ENCODE measurements at places on chromosomes 6 and 20. TPM values are rescaled to one million over a fixed set of nuclear protein-coding genes. Genes with fewer than 3 reads are reported as not detected.
A peak's percentile ranks its signal among the peaks of the same experiment; 100 is the strongest.

DNA sequence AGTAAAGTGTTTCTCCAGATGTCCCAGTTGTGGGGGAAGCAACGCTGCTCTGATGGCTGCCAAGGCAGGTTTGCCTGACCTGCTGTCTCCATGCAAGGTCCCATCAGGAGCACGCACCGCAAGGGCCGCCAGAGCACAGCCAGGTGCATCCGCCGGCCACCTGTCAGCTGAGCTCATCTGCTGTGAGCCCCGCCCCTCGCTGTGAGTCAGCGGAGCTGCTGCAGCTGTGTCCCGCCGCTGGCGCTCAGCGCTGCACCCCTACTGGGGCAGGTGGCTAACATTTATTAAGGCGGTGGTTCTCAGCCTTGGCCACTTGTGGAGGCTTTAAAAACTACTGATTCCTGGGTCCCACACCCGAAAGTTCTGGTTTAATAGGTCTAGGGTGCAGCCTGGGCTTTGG, 225.7 kb downstream of the UST start:
- peak; percentile 95 for DNase-seq

DNA sequence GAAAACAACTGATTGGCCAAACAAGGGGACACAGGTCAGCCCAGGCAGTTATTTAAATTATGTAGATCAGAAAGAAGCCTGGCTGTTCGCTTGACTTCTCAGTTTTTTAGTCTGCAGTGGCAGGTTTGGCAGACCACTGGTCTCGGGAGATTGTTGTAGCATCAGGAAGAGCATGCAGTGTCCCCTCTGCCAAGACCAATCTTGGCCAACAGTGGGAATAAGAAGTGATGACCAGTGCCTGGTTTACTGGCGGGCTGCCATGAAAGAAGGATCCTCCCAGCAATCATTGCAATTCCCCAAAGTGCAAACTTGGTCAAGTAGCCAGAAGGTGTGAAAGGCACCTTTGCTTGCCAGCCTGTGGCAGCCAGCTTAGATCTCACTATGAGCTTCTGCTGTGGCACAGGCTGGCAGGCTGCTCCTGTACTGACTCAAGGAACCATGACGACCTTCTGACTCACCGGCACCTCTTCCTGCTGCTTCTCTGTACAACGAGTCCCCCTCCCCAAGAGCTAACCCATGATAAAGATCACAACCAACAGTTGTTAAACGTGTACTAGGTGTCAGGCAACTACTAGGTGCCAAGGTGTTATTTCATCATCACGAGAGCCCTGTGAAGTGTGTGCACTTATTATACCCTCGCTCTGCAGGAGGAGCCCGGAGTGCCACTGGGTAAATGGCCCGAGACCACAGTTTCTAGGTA, 76.8 kb upstream of the DUSP22 start:
- no peak for DNase-seq

The HLA-DOA gene
- total RNA-seq, result 1.5 TPM

The KIF25 gene
- total RNA-seq, result 1.8 TPM

GRCh38 chr6:113560376-113560775, 296.8 kb upstream of the MARCKS start:
- DNase-seq, result no peak

- DNase-seq, result no peak
Measured at GRCh38 chr6:40077315-40077714, 143.1 kb upstream of the MOCS1 start.

- DNase-seq, result no peak
Measured at GRCh38 chr20:22800129-22800528, 215.8 kb upstream of the FOXA2 start.

GRCh38 chr6:36679043-36679833, 724 bp downstream of the CDKN1A start:
- peak; percentile 77 for DNase-seq

DNA sequence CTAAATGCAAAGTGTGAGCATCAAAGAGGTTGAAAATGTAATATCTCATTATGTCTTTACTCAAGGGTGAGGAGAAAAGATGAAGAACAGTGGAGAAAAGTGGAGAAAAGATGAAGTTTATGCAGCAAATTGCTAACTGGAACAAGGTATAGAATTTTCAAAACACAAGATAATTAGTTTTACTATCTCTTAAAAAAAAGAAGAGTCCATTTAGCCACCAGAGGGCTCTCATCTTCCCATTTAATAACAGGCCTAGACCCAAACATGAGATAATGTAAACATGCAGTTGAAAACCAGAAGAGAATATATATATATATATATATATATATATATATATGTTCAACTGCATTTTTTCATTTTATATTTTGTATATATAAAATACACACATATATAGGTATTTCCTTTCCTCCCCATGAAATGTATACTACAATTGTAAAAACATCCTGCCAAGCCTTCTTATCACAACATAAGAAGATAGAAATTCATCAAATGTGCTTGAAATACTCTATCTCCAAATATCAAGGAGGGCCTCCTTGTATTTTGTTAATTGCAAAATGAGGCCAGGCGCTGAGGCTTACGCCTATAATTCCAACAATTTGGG, 78.4 kb downstream of the ADTRP start:
- peak; percentile 87 for DNase-seq

GRCh38 chr6:122740936-122741335, 38.6 kb upstream of the FABP7 start:
- DNase-seq, result no peak

The PAX1 gene
- total RNA-seq, result 0.58 TPM

The HFE gene
- total RNA-seq, result 3.1 TPM

DNA sequence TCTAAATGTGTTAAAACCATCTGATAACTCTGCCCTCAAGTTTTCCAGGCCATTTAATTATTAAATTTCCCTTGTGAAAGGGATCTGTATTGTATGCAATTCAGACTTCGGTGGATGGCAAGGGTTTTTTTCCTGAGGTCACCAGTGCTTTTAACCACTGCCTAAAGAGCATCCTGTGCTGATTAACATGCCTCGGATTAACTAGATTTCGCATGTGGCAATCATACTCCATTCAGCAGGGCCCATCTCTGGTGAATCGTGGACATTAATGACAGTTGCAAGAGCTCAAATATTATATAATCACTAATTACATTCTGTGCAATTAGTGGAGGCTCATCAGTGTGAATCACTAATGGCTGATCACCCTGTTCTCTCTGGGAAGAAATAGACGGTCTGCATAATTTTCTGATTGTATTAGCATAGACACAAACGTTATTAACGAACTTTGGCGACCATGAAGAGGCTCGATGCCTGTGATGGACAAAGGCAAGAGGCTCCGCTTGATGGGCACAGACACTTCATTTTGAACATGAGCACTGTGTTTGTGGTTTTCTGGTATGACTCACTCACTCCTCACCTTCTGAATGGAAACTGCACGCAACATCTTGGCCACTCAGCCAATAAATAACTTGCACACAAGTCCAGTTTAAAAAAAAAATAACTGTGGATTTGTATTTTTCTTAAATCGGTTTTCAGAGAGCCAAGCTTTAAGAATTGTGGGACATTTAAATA, 31.4 kb downstream of the LINC00237 start:
- DNase-seq, result no peak

The CDSN gene
- not detected for total RNA-seq

DNA sequence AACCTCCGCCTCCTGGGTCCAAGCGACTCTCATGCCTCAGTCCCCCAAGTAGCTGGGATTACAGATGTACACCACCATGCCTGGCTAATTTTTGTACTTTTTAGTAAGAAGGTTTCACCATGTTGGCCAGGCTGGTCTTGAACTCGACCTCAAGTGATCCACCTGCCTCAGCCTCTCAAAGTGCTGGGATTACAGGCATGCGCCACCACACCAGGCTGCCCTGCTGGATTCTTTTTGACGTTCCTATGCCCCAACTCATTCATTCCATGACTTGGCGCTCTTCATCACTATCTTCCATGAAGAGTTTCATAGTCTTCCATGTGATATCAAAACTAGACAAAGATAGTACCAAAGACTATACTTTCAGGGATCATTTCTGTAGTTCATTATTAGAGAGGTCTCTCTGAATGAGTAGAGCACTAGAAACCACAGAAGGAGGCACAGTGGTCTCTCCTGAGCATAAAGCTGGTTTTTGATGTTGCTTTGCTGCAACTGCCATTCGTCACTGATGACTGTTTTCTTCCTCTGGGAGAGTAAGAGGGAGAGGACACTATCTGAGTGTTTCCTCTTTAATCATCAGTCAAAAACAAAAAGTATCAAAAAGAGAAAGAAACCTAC, 23.5 kb downstream of the DNAAF9 start:
- no peak for DNase-seq

The KIFC1 gene
- 10.5 TPM for total RNA-seq

- DNase-seq, result peak; percentile 87
Measured at GRCh38 chr6:14440940-14441781, 323.6 kb downstream of the CD83 start.

DNA sequence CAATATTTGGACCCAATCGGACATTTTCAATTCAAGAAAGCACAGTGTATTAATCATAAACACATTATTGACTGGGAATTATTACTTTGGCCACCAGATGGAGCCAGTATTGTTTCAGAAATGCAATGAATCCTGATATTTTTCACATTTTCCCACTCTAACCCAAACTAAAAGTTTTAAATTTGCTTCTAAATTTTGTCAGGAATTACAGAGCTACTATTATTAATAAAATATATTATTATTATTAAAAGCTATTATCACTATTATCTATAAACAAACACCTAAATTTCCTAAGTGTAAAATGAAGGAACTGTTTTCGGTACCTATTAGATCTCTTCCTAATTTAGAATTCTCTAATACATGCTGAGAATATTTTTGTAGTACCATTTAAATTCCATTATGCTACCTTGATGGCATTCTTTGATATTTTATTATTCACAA, 245.3 kb downstream of the OGFRL1 start:
- DNase-seq, result peak; percentile 52

The SEL1L2 gene
- not detected for total RNA-seq

DNA sequence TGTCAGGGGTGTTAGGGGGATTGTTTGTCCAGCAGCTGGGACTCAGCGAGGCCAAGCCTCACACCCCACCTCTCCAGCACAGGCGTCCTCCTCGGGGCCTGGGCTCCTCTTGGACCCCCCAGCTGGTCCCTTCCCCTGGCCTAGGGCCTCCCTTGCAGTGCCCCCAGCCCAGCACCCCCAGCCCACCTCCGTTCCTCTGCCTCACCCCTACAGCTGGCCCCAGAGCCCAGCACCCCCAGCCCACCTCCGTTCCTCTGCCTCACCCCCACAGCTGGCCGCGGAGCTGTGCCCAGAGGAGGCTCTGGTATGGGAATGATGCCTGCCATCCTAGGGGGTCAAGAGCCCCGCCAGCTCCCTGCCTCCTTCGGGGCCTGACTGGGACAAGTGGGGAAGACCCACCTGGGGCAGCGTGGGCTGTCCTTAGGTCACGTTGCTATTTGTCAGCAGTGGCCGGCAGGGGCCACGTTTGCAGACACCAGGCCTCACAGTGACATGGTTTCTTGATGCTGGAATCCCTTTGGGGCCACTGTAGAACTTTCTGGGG, 7.9 kb upstream of the COL20A1 start:
- DNase-seq, result no peak

DNA sequence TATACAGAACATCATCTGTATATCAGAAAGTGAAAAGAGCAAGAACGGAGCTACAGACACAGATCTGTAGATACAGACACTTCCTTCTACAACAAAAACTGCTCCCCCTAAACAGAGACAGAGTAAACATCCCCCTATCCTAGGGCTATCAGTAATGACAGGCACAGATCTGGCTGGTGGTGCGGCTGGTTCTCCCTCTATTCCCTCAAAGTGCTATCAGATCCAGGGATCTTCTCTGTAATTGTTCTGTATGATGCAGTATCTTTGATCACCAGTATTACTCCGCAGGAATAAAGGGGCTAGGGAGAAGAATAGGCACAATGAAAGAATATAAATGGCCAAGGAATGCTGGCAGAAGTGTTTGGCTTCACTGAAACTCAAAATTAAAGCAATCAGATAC, 80.7 kb downstream of the SLC23A2 start:
- no peak for DNase-seq

- DNase-seq, result no peak
Measured at GRCh38 chr20:4046311-4046924, 31.1 kb upstream of the RNF24 start.

- DNase-seq, result peak; percentile 53
Measured at GRCh38 chr6:116969211-116969863, 92.3 kb downstream of the RFX6 start.

The FAM83C gene
- total RNA-seq, result not detected

DNA sequence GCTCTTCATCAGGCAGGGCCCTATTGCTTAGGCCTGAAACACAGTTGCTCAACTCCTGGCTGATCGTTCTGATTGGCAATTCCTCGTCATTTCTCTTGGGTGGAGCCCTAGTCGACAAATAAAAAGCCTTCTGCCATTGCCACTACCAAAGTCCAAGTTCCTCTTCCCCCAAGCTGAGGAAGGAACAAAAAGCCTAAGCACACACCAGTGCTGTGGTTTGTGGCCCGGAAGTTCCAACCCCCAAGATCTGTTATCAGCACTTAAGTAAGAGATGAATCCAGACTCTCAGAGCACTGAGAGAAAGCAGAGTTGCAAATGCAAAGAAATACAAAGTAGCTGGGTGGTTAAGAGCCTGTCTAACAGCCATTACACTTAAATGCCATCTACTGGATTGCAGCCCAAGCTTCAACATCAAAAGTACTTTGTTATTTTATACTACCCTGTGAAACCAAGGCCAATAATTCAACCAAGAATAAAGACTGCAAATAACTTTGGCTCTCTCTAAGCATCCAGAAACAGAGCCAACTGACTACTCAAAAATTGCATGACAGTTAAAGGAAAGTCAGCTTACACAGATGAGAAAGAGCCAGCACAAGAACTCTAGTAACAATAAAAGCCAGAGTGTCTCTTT, 1024.0 kb downstream of the GRIK2 start:
- DNase-seq, result no peak

DNA sequence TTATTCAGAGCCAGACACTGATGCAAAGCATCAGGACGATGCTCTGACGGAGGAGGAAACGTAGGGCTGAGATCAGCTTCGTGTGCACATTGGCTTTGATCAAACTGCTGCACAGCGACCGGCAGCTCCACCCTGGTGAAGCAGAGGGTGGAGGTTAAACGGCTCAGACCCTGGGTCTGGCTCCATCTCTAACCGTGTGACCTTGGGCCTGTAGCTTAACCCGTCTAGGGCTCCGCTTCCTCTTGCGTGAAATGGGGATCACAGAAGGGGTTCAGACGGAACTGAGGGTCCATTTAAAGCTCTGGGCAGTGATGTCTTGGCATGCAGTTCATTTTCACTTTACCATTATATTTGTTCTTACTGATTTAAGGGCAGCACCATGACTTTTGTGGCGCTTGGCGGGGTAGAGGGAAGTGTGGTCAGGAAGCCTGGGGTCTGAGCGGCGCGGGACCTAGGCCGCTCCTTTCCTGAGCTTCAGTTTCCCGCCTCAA, 644 bp downstream of the RBL1 start:
- peak; percentile 11 for DNase-seq

The FAM162B gene
- 12.3 TPM for total RNA-seq

- DNase-seq, result no peak
Measured at GRCh38 chr6:73656531-73657145, 2.8 kb upstream of the SLC17A5 start.

DNA sequence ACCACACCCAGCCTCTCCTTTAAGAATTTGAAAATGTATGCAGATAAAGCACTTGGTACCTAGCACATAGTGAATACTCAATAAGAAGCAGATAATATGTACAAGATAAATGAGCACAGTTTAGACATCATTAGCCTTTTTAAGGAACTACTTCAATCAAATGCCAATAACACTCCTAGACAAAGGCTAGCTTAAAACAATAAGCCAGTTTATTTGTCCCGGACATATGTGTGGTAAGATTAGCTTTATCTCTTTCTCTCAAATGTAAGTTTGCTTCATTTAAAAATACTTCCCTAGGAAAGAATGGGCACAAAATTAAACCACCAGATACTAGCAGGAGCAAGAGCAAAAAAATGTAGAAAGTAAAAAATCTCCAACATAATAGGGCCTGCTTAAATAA, 73.8 kb downstream of the MAP3K5 start:
- no peak for DNase-seq
